ENCODE measurements at places on chromosomes 7 and 10. TPM values are rescaled to one million over a fixed set of nuclear protein-coding genes. Genes with fewer than 3 reads are reported as not detected.

DNA sequence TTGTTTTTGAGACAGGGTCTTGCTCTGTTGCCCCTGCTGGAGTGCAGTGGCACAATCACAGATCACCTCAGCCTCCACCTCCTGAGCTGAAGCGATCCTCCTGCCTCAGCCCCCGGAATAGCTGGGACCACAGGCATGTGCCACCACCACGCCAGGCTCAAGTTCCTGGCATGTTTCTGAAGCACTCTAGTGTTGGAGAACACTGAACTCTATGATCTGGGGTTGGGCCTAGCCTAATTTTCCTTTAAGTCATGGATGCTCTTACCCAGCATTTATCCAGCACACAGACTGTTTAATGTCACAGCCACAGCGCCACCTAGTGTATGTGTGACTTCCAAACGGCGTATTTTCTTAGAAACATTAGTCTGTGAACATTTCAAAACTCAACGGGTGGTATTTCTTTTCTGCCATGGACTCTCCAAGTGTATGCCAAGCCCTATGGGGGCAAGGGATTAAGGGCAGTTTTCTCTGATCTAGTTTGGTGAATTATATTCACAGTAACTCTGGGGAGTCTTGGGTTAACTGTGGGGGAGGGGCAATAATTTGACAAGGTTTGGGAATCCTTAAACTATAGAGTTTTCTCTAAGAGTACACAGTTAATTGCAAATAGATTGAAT is 91.8 kb downstream of the CREM start:
- H3K36me3 ChIP-seq: no peaks in the 10 kb centered on the region
- H3K4me1 ChIP-seq: peaks cover 34% of the 10 kb centered on the region
- DNase-seq: peak; percentile 78
- no peaks in the 10 kb centered on the region for H3K27me3 ChIP-seq
- H3K27ac ChIP-seq: peak overlapping the region; percentile 60

- no peak overlapping the region for H3K4me3 ChIP-seq
- H3K27ac ChIP-seq: no peak overlapping the region
- H3K27me3 ChIP-seq: peaks cover 4% of the 10 kb centered on the region
- H3K36me3 ChIP-seq: no peaks in the 10 kb centered on the region
- H3K4me1 ChIP-seq: no peaks in the 10 kb centered on the region
- peak; percentile 28 for DNase-seq
Observed at GRCh38 chr7:929311-929711, 25.2 kb downstream of the ADAP1 start.

DNA sequence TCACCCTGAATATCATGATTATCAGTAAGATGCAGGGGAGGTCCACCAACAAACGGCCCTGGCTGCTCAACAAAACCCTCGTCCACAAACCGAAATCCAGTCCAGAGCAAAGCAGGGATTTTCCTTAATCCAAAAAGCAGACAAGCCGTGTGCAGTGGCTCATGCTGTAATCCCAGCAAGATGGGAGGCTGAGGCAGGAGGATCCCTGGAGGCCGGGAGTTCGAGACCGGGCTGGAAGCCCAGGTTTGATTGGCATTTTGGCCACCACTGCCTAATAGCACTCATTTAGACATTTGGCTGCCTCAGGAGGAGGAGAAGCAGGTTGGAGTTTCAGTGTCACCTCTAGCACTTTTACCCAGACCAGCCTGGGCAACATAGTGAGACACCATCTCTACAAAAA is 562.0 kb upstream of the AUTS2 start:
- H3K27ac ChIP-seq: no peak overlapping the region
- no peaks in the 10 kb centered on the region for H3K4me1 ChIP-seq
- DNase-seq: no peak
- H3K36me3 ChIP-seq: no peaks in the 10 kb centered on the region
- no peaks in the 10 kb centered on the region for H3K27me3 ChIP-seq
- no peak overlapping the region for H3K4me3 ChIP-seq

GRCh38 chr7:55110993-55111361 is 92.2 kb downstream of the EGFR start:
- peaks cover 42% of the 10 kb centered on the region for H3K4me1 ChIP-seq
- peak overlapping the region; percentile 42 for H3K4me3 ChIP-seq
- H3K27ac ChIP-seq: peak overlapping the region; percentile 83
- H3K36me3 ChIP-seq: no peaks in the 10 kb centered on the region
- DNase-seq: no peak

DNA sequence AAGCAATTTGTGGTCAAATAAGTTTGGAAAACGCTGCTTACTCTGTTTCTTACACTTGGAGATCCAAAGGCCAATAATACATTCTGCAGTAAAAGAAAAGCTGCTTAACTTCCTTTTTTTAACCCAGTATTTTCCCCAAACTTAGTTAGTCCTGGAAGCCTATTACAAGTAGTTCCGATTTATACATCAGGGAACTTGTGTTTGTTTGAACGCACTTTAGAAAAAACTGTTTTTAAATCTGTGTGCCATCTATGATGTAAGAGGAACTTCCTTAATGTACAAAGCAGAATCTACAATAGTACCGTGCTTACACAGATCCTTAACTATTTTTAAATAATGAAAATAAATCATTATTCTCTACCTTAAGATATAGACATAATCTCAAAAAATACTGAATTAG is 23.0 kb downstream of the SFR1 start:
- no peak for DNase-seq
- H3K27ac ChIP-seq: no peak overlapping the region
- no peak overlapping the region for H3K4me3 ChIP-seq

DNA sequence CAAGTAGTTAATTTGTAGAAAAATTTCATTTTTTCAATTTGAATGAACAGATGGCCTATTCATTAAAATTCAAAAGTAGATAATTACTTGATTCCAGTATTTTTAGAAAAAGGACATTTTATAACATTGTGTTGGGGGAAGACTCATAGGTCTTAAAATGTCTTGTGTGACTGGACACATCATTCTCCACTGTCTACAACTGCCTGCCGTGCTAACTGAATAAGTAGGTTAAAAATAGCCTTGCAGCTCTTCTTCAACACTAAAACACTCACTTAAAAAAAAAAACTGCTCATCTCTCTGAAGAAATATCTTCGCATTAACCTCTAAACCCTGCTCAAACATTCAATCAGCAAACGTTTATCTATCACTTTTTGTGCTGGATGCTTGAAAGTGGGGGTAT is 253.8 kb downstream of the CSTF2T start:
- no peaks in the 10 kb centered on the region for H3K27me3 ChIP-seq
- DNase-seq: no peak
- H3K4me3 ChIP-seq: peak overlapping the region; percentile 29
- peak overlapping the region; percentile 63 for H3K27ac ChIP-seq
- H3K4me1 ChIP-seq: peaks cover 52% of the 10 kb centered on the region

- H3K27me3 ChIP-seq: no peaks in the 10 kb centered on the region
- peak within 1 kb of the TSS; percentile 79 for H3K27ac ChIP-seq
- peak; percentile 91 for DNase-seq
- H3K36me3 ChIP-seq: peaks cover 13% of the 10 kb centered on the region
Observed at GRCh38 chr7:39566023-39566921, at the start of gene YAE1. TSS of gene YAE1 (plus strand) at chr7:39566404. CDS start at chr7:39566419, 15 bp downstream.

GRCh38 chr10:49668684-49669083 is 10.8 kb upstream of the C10orf53 start:
- no peak overlapping the region for H3K4me3 ChIP-seq
- no peak overlapping the region for H3K27ac ChIP-seq
- H3K4me1 ChIP-seq: no peaks in the 10 kb centered on the region
- DNase-seq: no peak

DNA sequence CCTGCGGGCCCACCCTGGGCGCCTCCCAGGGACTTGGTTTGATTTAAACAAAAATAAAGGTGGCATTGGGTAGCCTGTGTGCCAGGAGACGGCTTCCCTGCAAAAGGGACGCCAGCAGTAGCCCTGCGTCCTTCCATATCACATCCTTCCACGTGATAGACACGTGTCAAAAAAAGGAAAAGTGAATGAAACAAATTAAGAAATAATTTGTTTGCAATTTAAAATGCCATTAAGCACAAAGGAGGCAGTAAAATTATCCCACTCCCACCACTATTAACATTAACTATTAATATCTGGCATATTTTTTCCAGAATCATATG is 7.6 kb downstream of the TACR2 start:
- H3K36me3 ChIP-seq: peaks cover 14% of the 10 kb centered on the region
- peaks cover 21% of the 10 kb centered on the region for H3K4me1 ChIP-seq
- no peak for DNase-seq
- H3K4me3 ChIP-seq: peak overlapping the region; percentile 58

DNA sequence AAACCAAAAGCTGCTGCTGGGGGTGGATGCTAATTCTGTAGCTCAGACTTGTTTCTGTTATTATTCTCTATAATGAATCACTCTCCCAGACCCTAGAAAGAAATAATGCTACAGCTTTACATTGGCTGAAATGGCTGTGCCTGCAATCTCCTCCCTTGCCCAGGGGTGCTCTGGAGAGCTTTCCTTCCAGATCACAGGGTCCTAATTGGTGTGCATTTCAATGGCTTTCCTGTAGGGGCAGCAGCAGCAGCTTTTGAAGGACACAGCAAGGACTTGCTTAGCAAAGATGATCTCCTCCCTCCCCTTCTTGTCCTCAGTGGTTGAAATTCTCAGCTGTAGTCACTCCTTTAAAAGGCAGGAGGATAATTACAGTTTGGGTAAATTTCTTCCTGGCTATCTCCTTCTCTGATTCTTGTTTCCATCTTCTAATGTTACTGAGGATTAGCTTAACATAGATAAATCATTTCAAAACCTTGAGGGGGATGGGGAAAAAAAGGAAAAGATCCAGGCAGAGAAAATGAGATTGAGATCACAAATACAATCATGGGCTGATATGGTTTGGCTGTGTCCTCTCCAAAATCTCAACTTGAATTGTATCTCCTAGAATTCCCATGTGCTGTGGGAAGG is 120.2 kb upstream of the CTTNBP2 start:
- no peak for DNase-seq
- H3K27me3 ChIP-seq: no peaks in the 10 kb centered on the region
- H3K36me3 ChIP-seq: no peaks in the 10 kb centered on the region
- H3K4me3 ChIP-seq: no peak overlapping the region

GRCh38 chr10:110629680-110630191 is 14.4 kb upstream of the RBM20 start:
- no peak overlapping the region for H3K4me3 ChIP-seq
- peaks cover 14% of the 10 kb centered on the region for H3K4me1 ChIP-seq
- no peak for DNase-seq
- H3K27ac ChIP-seq: peak overlapping the region; percentile 71
- H3K36me3 ChIP-seq: no peaks in the 10 kb centered on the region
- no peaks in the 10 kb centered on the region for H3K27me3 ChIP-seq

DNA sequence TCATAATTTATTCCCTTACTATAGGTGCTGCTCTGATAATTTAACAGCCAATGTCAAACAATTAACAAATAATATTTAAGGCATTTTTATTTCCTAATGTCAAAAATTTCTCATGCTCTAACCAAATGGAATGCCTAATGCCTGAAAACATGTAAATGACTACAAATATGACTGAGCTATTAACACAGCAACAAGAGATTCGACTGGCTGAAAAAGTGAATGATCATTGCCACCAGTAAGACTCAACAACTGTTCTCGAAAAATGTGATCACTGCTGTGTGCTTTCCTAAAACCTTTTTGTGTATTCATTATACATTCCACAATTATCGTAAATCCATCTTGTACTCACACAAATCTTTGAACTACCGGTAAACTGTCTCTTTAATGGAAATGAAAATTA is 118.7 kb downstream of the NPY start:
- H3K4me1 ChIP-seq: no peaks in the 10 kb centered on the region
- DNase-seq: no peak
- H3K27ac ChIP-seq: no peak overlapping the region
- no peaks in the 10 kb centered on the region for H3K27me3 ChIP-seq
- H3K4me3 ChIP-seq: no peak overlapping the region

- no peak for DNase-seq
- no peaks in the 10 kb centered on the region for H3K27me3 ChIP-seq
- no peak overlapping the region for H3K4me3 ChIP-seq
- H3K27ac ChIP-seq: peak overlapping the region; percentile 31
Observed at GRCh38 chr10:131974034-131974817, 7.5 kb downstream of the BNIP3 start.

- no peaks in the 10 kb centered on the region for H3K27me3 ChIP-seq
- peaks cover 46% of the 10 kb centered on the region for H3K4me1 ChIP-seq
- no peak for DNase-seq
- no peaks in the 10 kb centered on the region for H3K36me3 ChIP-seq
- H3K4me3 ChIP-seq: no peak overlapping the region
- no peak overlapping the region for H3K27ac ChIP-seq
Observed at GRCh38 chr10:70513848-70514309, 35.3 kb downstream of the PALD1 start.

GRCh38 chr7:254337-255037 is 35.5 kb upstream of the FOXL3 start:
- no peaks in the 10 kb centered on the region for H3K27me3 ChIP-seq
- peak; percentile 40 for DNase-seq
- no peak overlapping the region for H3K27ac ChIP-seq

GRCh38 chr10:97149079-97149531 is 36.7 kb downstream of the SLIT1 start:
- H3K4me1 ChIP-seq: no peaks in the 10 kb centered on the region
- no peaks in the 10 kb centered on the region for H3K36me3 ChIP-seq
- no peak for DNase-seq

GRCh38 chr10:125083576-125083920 is 76.8 kb downstream of the CTBP2 start:
- peak; percentile 83 for DNase-seq
- peak overlapping the region; percentile 95 for H3K27ac ChIP-seq
- no peaks in the 10 kb centered on the region for H3K36me3 ChIP-seq
- H3K4me3 ChIP-seq: peak overlapping the region; percentile 13

GRCh38 chr10:24720096-24720495 is 3.6 kb downstream of the ARHGAP21 start:
- H3K4me3 ChIP-seq: peak overlapping the region; percentile 91
- no peaks in the 10 kb centered on the region for H3K36me3 ChIP-seq
- no peaks in the 10 kb centered on the region for H3K27me3 ChIP-seq
- peaks cover 54% of the 10 kb centered on the region for H3K4me1 ChIP-seq
- H3K27ac ChIP-seq: no peak overlapping the region

- DNase-seq: no peak
- no peak overlapping the region for H3K27ac ChIP-seq
- no peaks in the 10 kb centered on the region for H3K4me1 ChIP-seq
- H3K36me3 ChIP-seq: no peaks in the 10 kb centered on the region
Observed at GRCh38 chr10:117830787-117831212, 215.9 kb downstream of the RAB11FIP2 start.

Gene MYOZ1
- 318 TPM for polyA plus RNA-seq

Gene ABCA13
- not detected for polyA plus RNA-seq

Gene TAS2R4
- 0.04 TPM for polyA plus RNA-seq

Gene HMX2
- polyA plus RNA-seq: not detected

Gene SPDYE2
- polyA plus RNA-seq: 0.13 TPM

Gene NUTM2E
- polyA plus RNA-seq: 0.01 TPM

Gene EVX1
- not detected for polyA plus RNA-seq

Gene SYT15B
- polyA plus RNA-seq: 0.17 TPM

Gene OLAH
- 0.29 TPM for polyA plus RNA-seq

Gene GPNMB
- 10.7 TPM for polyA plus RNA-seq

Gene ACTL6B
- polyA plus RNA-seq: not detected

Gene CCDC172
- polyA plus RNA-seq: not detected
